ENCODE measurements at places on chromosomes 16 and 17.

- no peak for DNase-seq
Measured at GRCh38 chr16:23959752-23960072, 123.9 kb downstream of the PRKCB start.

- no peak for DNase-seq
Measured at GRCh38 chr17:73194514-73195222, 1.8 kb downstream of the COG1 start.

- no peak for DNase-seq
Measured at GRCh38 chr16:88673716-88674379, 11.0 kb upstream of the MVD start.

- DNase-seq: no peak
Measured at GRCh38 chr17:18139949-18140348, 31.4 kb downstream of the MYO15A start.

DNA sequence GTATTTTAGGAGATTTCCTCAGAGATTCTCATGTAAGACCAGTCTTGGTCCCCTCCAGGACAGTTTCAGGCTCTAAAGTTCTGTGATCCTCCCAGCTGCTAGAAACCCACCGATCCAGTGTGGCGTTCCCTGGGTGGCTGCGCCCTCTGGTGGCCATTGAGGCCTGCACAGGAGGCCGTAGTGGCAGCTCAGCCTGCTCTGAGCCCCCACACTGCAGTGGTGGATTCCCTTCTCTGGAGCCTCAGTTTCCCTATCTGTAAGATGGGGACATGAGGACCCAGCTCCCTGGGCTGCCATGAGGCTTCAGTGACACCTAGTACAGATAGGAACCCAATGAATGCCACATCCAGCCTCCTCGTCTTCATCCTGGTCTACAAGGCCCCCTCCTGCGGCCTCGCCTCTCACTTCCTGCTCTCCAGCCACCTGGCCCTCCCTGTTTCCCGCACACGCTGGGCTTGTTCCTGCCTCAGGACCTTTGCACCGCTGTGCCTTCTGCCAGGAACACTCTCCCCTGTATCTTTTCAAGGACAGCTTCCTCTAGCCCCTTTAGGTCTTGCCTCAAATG lies 16.5 kb downstream of the CCDC102A start:
- no peak for DNase-seq

- DNase-seq: no peak
Measured at GRCh38 chr16:8727857-8728618, 53.6 kb downstream of the ABAT start.

- no peak for DNase-seq
Measured at GRCh38 chr16:82899731-82900450, 273.1 kb downstream of the CDH13 start.

- DNase-seq: no peak
Measured at GRCh38 chr17:31754239-31754945, 104.7 kb downstream of the COPRS start.

GRCh38 chr16:85231959-85232358 lies 119.7 kb upstream of the CIBAR2 start:
- no peak for DNase-seq

- DNase-seq: no peak
Measured at GRCh38 chr17:6793748-6794493, 17.9 kb downstream of the FBXO39 start.

DNA sequence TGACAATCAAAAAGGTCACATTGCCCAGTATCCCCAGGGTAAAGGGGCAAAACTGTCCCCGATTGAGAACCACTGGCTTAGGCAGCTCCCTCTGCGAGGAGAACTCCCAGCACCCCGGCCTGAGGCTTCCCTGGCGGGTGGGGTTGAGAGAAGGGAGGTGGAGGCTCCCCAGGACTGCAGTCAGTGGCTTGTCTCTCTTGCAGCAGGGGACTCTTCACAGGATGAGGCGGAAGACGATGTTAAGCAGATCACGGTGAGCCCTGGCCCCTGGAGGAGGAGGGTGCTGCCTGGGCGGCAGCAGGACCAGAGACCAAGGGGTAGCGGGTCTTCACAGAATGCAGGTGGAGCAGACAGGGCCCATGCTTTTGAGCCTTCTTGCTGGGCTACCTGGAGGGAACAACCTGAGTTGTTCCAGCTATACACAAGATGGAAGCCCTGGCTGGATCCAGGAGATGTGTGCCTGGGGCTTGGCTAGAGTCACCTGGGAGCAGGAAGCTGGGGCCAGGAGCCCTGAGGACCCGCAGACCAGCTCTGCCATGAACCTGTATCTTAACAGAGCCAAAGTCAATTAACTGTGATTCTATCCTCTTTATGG lies 16.8 kb downstream of the POLR3E start:
- no peak for DNase-seq

- peak; percentile 50 for DNase-seq
Measured at GRCh38 chr17:5249615-5250014, 15.0 kb upstream of the SCIMP start.

- DNase-seq: no peak
Measured at GRCh38 chr17:14135906-14136590, 66.7 kb downstream of the COX10 start.

- DNase-seq: no peak
Measured at GRCh38 chr17:42338427-42338985, 49.7 kb downstream of the STAT3 start.

- DNase-seq: no peak
Measured at GRCh38 chr16:48499923-48500381, 110.0 kb downstream of the N4BP1 start.

GRCh38 chr16:55000595-55000994 lies 69.9 kb downstream of the IRX5 start:
- DNase-seq: no peak

DNA sequence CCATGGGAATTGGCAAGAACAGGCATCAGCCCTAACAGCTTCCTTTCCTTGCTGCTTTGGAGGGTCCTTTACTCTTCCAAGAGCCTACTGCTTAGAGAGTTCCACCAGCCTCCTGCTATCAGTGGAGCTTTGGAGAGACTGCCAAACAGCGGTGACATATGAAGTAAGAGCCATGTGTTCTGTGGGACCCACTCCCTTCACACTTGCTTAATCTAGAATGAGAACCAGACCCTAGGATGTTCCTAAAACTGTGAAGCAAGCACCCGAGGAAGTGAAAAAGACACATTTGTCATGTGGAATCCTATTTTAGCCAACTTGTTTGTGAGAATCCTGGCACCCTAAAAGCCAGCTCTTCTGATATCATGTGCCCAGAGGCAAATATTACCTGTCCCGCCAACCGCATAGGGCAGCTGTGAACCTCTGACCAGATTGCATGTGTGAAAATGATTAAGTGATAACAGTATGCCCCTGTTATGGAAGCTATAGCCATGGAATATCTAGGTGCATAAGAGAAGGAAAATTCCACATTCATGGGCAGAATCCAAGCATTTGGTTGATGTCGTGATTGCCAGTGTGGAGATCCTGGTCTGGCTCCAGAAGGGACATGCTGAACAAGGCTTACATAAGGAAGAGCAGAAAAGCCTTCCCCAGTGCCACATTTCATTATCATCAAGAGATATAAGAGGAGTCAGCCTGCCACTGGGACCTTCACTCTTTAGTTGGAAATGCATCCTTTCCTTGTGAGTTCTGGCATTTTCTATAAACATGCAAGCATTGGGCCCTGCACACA lies 18.7 kb downstream of the RCVRN start:
- no peak for DNase-seq

DNA sequence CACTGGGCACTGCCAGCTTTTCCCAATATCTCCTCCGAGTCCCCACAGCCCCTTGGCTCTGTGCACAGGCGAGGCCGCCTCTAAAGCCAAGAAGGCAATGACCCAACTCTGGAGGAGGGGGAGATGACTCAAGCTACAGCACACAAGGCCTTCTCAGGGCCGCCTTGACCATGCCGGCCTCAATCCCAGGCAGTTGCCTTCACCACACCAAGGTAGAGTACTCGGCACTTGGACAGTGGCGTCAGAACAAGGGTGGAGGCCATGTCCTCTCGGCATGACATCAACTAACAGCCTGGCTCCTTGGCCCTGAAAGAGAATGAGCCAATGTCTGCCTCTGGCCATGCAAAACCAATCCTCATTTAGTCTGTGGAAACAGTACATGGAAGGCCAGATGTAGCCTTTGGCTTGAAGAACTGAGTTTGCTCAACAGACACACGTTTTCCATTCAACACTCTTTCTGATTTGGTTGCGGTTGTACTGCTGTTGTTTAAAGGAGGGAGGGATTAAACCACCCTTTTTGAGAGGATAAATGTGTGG lies 139.6 kb downstream of the XYLT1 start:
- no peak for DNase-seq

DNA sequence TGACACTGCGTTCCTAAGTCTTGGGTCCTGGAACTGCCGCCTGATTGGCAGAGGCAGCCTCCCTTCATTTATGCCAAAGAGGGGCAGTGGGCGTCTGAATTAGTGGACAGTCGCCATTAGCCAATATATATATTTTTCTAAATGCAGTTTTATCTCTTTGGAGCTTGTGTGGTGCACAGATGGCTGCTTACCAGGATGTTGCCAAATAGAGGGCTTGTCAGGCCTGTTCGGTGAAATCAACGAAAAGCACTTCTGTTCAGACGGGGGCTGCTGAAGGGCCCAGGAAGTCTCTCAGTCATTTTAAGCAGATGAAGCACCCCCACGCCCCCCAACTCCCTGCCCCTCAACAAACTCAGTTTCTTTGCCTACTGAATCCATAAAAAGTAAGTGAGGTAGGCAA lies 66.0 kb downstream of the RAP1GAP2 start:
- DNase-seq: no peak

- DNase-seq: no peak
Measured at GRCh38 chr17:46795379-46795952, 23.0 kb downstream of the WNT3 start.

- no peak for DNase-seq
Measured at GRCh38 chr17:48527547-48527932, 3.3 kb downstream of the HOXB1 start.

DNA sequence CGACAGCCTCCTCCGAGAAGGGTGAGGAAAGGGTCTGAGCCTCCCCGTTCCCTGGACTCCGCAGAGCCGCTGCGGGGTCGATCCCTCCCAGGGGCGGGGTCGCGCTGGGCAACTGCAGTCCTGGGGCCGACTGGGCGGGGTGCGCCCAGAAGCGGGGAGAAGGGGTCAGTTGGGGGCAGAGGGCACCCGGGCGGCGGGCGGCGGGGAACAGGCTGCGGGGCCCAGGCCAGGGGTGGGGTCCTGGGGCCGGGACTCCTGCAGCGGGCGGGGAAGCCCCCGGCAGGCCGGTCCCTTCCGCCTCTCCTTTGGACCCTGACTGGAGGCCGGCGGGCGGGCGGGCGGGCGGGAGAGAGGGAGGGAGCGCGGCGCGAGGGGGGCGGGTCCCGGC lies 352 bp downstream of the GGNBP2 start:
- no peak for DNase-seq

GRCh38 chr17:76700617-76701470 lies 9.9 kb downstream of the MXRA7 start:
- DNase-seq: no peak

DNA sequence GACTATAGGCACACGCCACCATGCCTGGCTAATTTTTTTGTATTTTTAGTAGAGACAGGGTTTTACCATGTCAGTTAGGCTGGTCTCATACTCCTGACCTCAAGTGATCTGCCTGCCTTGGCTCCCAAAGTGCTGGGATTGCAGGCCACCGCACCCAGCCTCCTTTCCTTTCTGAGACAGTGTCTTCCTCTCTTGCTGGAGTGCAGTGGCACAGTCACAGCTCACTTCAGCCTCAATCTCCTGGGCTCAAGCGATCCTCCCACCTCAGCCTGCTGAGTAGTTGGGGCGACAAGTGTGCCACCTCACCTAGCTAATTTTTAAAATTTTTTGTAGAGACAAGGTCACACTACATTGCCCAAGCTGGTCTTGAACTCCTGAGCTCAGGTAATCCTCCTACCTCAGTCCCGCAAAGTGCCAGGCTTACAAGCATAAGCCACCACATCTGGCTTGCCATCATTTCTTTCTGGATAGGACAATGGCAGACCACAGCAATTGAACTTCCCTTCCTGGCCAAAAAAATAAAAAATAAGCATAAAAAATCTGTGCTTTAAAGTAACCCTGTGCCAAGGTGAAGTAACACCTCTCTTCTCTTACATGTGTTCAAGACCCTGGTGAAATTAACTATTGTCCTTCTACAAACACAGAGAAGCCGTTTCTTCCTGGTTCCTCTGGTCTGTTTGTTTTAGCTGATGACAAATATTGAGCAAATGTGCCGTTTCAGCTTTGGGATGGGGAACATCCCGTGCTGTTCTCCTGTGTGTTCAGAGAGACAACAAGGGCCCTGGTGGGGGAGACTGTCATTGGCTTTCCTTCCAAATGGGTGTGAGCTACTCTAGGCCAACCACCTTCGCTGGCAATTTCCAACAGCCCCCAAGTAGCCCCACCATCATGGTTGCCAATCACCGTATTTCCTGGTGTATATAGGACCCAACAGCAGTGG lies 60.2 kb downstream of the EMP2 start:
- DNase-seq: no peak

GRCh38 chr17:42508426-42509165 lies 27.4 kb upstream of the NAGLU start:
- DNase-seq: no peak

GRCh38 chr16:51409001-51409675 lies 258.1 kb upstream of the SALL1 start:
- DNase-seq: no peak

DNA sequence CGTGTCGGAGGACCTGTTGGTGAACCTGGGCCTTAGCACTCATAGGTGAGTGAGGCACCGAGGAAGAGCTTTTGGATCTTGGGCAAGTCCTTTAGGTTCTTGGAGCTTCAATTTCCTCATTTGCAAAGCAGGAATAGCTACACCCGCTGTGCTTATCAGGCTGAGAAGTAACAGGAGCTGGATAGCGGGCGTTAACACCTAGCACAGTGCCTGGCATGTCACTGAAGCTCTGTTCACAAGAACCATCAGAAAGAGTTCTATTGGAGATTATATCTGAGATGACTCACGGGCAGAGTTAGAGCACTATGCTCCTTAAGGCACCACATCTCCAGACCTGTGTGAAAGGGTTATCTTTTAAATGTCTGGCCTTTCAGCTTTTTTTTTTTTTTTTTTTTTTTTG lies 12.8 kb downstream of the MEOX1 start:
- DNase-seq: no peak

- DNase-seq: no peak
Measured at GRCh38 chr16:27819881-27820610, 243.5 kb downstream of the GSG1L start.

GRCh38 chr17:50063561-50064252 lies 7.8 kb downstream of the ITGA3 start:
- no peak for DNase-seq

- DNase-seq: no peak
Measured at GRCh38 chr17:79789943-79790804, 6.7 kb downstream of the CBX8 start.

GRCh38 chr16:35391328-35391727 lies 1931.9 kb downstream of the TP53TG3F start:
- peak; percentile 20 for DNase-seq

GRCh38 chr17:77437017-77437416 lies 296.2 kb downstream of the SEC14L1 start:
- no peak for DNase-seq

- no peak for DNase-seq
Measured at GRCh38 chr17:42548993-42549755, 3.5 kb upstream of the HSD17B1 start.

GRCh38 chr17:39231591-39232551 lies 6.1 kb upstream of the STAC2 start:
- no peak for DNase-seq
